ENCODE measurements at places on chromosomes 12 and 14. TPM values are rescaled to one million over a fixed set of nuclear protein-coding genes. Genes with fewer than 3 reads are reported as not detected.

DNA sequence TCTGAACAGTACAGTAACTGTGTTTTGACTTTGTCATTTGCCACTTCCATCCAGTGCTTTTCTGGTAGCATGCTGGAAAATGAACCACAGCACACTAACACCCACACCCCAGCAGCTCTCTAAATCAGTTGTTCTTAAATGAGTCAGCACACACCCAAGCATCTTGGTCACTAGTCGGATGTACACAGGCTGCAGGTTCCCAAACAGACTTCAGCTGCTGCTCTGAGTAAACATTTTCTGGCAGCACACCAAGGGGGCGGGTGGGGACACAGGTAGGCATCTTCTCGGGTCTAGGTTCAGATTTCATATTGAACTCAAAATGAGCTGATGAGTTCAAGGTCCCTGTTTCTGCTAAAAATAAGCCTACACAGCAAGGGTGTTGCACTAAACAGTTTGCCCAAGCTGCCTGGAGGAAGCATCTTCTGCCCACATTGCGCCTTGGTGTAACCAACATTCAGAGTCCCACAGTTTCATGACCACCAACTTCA, 39.8 kb downstream of the IFNG start:
- DNase-seq = peak; percentile 24

DNA sequence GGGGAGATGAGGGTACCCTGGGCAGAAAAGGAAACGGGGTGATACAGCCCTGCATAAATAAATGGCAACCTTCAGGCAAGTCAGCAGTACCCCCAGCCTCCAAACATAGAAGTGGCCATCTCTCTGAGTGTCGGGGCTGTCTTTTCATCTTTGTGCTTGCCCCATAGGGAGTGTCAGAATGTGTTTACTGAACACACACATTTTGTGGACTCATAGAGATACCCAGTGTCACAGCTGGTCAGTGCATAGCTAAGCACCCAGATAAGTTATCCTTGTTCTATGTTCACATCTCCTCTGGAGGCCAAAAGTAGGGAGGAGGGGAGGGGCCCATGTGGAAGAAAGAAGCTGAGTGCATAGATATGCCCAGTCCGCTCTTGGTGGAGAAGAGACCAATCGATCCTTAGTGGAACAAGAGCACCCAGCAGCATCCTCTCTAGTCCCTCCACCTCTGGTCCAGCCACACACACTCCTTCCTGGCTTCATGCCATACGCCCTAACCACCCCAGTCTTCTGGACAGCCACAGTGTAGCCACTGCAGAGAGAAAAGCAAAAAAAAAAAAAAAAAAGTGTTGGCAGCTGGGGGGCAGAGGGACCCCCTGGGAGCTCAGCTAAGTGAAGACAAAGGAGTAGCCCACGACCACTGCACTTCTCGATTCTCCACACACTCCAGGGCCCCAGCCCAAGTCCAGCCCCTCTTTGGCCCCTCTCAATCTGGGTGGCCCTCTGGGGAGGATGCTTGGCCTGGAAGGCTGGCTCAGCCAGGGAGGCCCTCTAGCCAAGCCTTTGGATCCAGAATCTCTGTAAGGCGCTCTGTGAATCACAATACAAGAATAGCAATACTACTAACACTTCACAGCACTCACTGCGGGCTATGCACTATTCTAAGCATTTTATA, 2.6 kb downstream of the ITGA7 start:
- no peak for DNase-seq

DNA sequence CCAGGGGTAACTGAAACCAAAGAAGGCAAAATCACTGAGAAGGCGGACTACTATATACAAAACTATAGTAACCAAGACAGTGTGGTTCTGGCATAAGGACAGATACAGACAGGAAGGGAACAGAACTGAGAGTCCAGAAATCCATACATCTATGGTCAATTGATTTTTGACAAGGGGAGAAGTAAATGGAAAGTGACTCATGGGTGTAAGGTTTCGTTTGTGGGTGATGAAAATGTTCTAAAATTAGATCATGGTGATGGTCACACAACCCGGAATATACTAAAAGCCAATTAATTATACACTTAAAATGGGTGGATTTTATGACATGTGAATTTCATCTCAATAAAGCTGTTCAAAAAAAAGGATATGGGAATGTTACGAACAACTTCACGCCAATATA, 18.7 kb downstream of the ANGEL1 start:
- no peak for DNase-seq

DNA sequence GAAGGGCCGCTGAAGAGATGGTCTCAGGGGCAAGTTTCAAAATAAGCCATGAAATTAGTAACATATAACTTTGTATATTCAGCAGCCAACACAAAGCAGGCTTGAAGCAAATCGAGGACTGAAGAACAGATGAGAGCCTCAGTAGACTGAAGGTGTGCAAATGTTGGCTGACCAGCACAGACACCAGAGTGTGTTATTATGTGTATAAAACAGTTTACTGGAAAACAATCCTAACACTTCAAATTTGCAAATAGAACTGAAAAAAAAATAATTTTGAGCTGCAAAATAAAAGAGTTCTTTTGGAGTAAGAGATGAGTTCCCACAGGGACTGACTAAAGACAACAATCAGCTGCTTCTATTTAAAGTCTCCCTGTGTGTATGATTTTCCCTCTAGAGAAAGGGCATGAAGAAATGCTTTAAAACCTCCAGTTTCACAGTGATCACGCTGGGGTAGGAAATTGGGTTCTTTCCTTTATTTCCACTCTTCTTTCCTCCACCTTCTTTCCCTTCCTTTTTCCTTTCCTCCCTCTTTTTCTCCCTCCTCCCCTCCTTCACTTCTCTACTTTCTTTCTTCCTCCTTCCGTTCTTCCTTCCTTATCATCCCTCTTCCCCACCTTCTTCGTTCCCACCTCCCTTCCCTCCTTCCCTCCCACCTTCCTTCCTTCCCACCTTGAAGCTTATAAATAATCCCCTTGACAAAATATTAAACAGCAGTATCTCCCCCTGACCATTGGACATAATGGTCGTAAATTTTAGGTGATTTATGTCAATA, 383.9 kb upstream of the DCN start:
- no peak for DNase-seq

The LMNTD1 gene
- total RNA-seq = 1.1 TPM

The ZCRB1 gene
- 15.0 TPM for total RNA-seq

The PTGDR gene
- 0.31 TPM for total RNA-seq

Data from occipital lobe (tissue), 3 donors.